ENCODE measurements at places on chromosomes 5 and 9.

DNA sequence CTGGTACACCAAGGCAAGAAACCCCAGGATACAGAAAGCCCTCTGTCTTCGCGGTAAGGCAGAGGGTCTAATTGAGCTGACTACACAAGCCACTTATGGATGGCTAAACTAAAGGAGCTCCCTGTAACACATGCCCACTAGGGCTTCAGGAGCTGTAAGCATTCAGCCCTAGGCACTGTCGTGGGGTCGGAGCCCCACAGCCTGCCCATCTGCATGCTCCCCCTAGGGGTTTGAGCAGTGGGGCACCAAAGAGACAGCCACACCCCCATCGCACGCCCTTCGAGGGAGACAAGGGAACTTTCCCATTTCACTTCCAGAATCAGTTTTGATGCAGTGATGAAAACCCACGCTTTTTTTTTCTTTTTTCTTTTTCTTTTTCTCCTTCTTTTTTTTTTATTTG is 11.0 kb upstream of the MTMR12 start:
- no peak for DNase-seq

- DNase-seq: no peak
Measured at GRCh38 chr5:126523818-126524510, 71.1 kb downstream of the ALDH7A1 start.

DNA sequence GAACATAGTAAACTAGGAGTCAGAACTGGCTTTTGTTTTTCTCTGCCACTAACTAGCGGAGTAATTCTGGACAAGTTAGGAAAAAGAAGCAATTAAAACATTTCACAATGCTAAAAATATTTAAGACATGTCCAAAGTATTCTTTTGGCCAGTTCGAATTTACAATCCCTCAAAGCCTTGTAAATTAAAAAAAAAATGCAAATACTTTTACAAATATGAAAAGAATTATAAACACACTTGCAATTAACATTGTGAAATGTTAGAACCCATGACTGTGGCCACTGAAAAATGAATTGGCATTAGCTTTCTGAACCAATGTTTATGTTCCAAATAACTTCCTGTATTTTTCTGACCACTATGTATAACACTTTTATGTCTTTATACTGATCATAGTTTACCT is 2.2 kb downstream of the RAD1 start:
- no peak for DNase-seq

GRCh38 chr5:78591138-78591612 is 57.4 kb downstream of the LHFPL2 start:
- DNase-seq: no peak

DNA sequence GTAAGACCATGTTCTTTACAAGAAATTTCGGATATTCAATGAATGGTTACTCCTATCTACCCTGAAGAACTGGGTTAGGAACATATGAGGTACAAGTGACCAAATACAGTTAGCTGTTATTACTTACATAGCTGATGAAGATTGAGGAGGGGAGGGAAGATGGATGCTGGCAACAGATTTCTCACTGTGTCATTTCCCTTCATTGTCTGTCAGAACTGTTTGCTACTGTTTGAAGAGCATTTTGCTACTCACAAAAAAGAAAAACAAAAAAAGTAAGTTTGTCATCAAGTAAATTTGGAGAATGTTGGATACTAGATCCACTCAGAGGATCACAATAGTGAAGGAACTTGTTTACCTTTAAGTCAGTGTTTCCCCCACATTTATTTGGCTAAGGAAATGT is 53.7 kb downstream of the ENC1 start:
- no peak for DNase-seq

DNA sequence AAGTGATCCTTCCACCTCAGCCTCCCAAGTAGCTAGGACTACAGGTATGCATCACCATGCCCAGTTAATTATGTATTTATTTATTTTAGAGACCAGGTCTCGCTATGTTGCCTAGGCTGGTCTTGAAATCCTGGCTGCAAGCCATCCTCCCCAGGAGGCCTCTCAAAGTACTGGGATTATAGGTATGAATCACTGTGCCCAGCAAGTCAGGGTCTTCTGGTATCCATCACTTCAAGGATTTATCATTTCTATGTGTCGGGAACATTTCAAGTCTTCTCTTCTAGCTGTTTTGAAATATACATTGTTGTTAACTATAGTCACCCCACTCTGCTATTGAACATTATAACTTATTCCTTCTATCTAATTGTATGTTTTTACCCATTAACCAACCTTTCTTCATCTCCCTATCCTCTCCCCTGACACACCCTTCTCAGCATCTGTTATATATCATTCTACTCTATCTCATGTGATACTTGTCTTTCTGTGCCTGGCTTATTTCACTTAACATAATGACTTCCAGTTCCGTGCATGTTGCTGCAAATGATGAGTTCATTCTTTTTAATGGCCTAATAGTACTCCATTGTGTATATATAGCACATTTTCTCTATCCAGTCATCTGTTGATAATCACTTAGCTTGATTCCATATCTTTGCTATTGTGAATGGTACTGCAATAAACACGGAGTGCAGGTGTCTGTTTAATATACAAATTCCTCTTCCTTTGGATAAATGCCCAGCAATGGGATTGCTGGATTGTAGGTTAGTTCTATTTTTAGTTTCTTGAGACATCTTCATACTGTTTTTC is 26.4 kb downstream of the UTP15 start:
- DNase-seq: no peak

DNA sequence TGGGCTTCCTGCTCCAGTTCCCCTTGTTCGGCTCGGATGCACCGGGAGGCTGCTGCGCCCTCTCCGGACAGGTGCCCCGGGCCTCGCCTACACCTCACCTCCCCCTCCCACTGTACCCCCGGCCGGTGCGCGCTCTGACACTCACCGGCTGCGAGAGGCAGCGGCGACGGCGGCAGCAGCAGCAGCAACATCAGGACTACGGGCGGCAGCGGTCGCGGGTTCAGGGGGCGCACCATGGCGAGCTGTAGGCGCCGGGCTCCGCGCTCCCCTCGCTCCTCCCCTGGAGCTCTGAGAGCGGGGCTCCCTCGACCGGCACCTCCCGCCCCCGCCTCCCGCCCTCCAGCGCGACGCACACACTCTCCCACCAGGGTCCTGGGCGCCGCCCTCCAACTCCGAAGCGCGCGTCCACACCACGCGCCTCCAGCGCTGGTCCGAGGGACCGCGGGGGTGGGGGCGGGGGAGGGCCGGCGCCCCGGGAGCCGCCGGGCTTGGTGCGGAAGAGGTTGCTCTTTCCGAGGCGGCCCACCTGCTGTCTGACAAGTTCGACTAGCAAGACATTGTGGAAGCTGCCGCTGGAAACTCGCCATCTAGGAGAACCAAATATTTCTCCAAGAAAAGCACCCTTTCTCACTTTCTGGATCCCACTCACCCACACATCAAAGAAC is at the start of gene GFRA3:
Gene GFRA3, minus strand, starts transcription at position 433 of the 665 bp plus-strand sequence. Its CDS starts 197 bp downstream, at position 236.
- DNase-seq: no peak

DNA sequence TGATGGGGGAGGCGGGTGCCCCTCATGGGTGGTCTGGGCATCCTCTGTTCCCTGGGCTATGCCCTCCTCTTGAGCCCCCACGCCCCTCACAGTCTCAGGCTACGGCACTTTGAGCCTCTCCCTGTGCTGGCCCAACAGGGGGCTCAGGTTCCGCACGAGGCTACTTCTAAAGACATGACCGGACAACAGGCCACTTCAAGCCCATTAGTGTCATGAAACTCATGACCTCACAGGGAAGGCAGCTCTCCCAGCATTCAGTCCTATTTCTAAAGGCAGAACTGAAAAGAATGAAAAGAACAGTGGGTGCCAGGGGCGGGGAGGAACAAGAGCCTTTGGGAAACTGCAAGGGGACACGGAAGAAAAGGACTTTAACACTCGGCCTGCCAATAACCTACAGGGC is 45.0 kb downstream of the COL23A1 start:
- DNase-seq: no peak

DNA sequence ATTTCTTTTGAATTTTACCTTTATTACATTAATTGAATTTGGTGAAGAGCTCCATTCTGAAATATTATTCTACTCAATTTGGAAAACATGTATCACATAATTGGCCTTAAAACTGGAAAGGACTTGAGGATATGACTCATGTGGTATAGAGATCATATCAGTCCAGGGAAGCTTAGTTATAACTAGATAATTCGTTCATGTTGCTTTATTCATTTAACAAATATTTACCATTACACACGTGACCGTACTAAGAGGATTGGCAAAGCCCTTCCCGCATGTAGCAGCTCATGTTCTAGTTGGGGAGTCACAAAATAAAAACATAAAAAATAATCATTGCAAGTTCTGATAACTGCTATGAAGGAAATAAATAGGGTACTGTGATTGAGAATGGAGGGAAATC is 1816.5 kb downstream of the MAT2B start:
- DNase-seq: no peak

DNA sequence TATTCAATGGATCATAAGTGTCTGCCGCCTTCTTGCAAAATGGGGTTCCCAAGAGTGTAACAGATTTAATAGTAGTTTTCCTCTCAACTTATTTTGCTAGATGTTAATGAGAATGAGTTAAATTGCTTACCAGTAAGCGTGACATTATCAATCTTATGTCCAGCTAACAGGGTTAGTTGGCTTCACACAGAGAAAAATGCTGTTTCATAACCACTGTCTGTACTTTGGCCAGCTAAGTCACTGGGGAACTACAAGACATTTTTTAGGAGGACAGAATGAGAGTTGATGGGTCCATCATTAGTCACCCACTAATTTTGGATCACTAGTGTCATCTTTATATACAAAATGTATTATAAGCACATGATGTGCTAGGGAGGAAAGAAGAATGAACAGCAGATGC is 1.4 kb downstream of the CDC37L1 start:
- no peak for DNase-seq

- DNase-seq: no peak
Measured at GRCh38 chr9:122402403-122402871, 31.6 kb downstream of the PTGS1 start.

DNA sequence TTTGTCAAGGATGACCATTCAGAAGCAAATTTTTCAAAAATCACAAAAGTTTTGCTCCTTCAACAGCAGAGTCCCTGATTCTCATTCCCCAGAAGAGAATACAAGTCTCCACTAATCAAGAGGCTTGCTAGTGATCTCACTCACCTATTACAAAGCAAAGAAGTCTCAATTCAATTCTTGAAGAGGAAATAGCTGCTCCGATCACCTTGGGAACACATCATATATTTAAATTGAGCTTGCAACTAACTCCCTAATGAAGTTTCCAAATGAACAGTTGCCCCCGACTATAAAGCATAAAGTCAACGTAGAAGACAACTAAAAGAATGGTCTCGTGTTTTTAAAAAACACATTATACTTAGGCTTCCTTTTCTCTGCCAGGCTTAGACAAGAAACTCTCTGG is 1.6 kb downstream of the LIFR start:
- DNase-seq: no peak

DNA sequence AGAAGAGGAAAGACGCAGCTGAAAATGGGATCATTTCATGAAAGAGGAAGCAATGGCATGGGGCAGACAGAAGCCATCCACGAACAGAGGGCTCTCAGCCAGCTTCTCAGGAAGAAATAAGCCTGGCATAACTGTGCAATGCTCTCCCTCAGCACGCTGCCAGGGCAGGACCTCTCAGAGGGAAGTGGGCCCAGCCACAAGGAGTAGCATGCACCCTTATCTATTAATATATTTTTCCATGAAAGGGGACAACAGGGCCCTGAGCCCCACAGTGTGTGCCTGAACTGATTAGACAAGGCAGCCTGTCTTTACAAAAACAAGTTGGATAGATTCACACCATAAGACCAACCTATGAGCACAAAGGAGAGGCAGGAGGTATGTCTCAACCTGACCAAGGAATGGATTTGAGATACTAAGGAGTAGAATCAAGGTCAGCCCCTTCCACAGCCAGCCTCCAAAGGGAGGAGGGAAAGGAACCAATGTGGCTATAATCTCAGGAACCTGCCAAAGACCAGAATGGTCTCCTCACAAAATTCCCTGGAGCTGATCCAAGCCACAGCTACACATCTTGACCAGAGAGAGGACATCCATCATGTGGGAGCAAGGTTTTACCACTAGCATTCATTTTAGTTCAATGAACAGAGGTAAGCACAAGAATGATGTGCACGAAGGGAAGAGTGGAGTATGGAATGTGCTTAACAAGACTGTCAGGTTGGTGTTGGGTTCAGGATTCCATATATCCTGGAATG is 154.8 kb downstream of the SIL1 start:
- no peak for DNase-seq

DNA sequence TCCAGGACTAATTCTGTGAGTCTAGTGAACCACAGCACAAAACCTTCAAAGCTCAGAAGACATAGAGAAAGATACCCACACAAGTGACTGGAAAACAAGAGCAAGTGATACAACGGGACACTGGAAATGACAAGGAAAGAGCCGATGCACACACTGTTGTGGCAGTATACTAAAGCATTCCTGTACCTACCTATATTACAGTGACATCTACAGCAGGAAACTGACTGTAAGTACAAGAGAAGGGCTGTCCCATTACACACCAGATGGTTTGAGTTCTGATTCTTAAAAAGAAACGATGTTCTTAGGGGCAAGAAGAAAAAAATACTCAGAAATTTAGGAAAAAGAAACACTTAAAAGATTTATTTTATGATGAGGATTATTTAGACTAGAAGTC is 18.5 kb downstream of the TMEM245 start:
- DNase-seq: no peak

DNA sequence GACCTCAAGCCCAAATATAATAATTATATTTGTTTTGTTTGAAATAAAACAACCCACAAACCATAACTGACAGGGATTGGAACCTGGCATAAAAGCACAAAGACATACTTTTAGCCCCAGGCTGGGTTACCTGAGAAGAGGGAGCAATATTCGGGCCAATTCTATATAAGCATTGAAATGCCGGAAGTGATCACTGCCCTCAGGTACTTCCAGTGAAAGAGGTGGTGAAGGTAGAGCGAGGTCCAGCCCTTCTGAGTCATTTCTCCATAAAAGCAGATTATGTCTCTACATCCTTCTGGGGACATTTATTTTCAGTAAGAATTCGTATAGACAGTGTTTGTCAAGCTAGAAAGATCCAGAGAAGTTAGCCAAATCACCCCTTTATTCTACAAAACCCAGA is 59.6 kb downstream of the GCNT4 start:
- no peak for DNase-seq

DNA sequence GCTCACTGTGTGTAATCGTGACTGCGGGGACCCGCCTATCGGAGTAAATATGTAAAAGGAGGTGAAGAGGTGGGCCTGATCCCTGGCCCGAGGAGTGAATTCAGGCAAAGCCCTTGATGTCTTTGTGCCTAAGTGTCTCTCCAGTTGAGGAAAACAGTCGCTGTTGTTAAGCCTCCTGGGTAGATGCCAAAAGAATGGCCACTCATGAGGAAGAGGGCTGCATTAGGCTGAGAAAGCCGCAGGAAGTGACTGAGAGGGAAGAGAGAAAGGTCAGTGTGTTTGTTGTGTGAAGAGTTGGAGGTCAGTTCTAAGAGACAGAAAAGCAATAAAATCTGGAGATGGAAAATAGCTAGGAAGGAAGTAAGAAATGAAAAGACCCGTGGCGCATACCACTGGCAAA is 35.8 kb upstream of the PIP5K1B start:
- DNase-seq: no peak

DNA sequence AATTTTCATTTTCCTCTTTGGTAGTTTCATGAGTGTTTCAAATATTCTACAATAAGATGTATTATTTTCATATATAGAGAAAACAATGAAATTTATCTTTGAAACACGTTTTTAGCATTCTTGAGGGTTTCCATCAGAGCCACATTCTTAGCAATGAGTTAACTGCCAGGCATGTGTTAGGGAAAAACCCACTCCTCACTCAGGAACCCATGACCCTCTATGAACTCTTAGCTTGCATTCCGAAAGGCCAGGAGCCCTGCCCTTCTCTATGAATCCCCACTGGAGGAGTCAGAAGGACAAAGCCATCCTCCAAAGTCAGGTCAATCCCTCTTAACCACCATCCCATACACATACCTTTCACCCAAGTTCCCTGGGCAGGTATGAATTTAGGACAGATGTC is 57.5 kb downstream of the ADAMTS12 start:
- DNase-seq: no peak

GRCh38 chr5:13739479-13739878 is 205.0 kb downstream of the DNAH5 start:
- no peak for DNase-seq

Data from immature natural killer cell (primary cell).